ENCODE measurements at places on chromosomes 6 and 20.

DNA sequence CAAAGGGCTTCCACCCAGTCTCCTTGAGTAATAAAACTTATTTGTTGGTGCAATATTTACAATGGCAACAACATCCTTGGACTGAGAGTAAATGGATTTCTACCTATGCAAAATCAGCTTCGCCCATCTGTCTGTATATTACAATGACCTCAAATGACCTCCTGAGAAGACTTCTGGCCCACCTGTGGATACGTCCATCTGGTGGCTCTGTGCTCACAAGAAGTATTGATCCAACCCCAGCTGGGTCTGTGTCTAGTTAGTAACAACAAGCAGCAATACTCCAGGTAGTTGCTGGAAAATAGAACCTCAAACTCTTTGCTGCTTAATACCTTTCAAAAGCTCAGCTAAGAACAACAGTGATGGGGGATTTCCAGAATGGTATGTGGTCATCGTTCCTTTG is 34.7 kb upstream of the GSTA4 start:
- no peak for DNase-seq

DNA sequence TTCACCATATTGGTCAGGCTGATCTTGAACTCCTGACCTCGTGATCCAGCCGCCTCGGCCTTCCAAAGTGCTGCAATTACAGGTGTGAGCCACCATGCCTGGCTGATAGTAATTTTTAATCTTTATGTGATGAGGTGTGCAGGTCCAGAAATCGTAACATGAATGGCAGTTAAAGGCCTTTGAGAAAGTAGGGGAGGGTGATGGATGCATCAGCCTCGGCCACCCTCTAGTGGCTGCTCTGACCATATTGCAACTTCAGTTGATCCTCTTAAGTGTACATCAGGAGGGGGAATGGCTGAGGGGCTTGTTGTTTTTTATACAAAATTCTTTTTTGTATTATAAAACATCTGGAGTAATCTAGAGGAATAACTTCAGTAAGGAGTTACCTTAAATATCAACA is 193.0 kb downstream of the ZFAND3 start:
- DNase-seq = no peak

DNA sequence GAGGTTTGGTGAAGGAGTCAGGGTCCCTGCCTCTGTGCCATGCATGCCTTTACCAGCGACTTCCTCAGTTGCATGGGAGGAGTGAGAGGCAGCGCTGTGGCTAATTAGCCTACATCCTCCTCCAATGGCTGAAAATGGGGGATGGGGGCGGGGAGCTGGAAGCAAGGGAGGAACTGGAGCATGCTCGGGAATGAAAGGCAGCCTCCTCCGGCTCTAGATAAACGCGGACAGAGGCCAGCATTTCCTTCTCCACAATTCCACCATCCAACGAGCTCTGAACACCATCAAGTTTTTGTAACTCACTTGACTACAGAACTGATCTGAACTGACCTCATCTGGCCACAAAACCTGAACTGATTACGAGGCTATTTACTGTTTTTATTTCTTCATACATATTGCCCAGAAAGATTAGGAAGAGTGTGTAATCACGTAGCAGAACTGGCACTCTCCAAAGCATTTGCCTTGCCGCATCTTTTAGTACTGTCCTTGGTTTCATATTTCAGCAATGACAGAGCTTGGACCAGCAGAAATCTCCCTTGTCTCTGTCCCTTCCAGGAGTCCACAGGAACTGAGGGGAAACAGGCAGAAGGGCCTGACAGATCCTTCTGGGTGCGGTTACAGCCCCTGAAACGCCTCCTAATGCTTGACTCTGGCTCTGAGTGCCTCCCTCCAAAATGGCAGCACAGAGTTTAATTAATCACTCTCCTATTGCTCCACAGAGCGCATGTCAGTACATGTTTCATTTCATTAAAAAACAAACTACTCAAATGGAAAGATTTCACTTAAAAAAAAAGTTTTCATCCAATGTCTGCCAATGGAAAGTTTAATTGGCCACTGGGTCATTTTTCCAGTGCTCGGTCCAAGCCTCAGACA is 58.2 kb upstream of the TRAF3IP2 start:
- no peak for DNase-seq

DNA sequence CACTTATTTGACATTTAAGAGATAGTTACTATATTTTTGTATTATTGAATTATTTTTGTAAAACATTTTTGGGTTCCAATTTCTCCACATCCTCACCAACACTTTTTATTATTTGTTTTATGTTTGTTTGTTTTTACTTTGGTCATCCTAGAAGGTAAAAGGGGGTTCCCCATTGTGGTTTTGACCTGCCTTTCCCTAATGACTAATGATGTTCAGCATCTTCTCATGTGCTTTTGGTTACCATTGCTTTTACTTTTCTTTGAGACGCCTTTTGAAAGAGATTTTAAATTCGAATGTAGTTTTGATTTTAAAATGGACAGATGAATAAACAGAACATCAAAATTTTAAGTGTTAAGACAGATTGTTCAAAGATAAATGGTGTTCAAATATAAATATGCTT is 46.9 kb downstream of the AK9 start:
- no peak for DNase-seq

GRCh38 chr6:160379466-160379865 is 31.3 kb downstream of the SLC22A3 start:
- no peak for DNase-seq

DNA sequence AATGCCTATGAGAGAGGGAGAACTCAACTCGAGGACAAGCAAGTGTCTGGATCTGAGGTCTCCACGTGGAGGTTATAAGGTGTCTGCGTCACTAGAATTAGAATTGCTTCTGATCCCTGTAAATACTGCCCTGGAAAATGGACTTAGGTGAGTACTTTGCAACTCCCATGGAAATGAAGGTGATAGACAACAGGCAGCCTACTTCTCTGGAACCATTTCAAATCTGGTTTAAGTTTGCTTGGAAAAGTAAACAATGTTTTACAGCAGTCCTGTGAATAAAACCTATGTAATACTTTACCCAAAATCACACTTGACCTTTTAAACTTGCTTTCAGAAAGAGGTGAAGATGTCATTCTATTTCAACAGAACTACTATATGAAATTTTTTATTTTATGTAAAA is 70.1 kb upstream of the TENT5A start:
- no peak for DNase-seq

DNA sequence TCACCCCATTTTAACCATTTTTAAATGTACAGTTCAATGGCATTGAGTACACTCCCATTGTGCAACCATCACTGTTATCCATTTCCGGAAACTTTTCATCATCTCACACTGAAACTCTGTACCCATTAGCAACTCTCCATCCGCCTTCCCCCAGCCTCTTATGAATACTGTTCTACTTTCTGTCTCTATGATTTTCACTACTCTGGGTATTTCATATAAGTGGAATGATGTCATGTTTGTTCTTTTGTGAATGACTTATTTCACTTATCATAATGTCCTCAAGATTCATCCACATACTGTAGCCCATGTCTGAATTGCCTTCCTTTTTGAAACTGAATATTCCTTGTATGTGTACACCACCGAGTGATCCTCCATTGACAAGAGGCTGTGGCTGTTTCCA is 92.9 kb upstream of the TOX2 start:
- no peak for DNase-seq

GRCh38 chr20:21522481-21523280 is 8.8 kb upstream of the NKX2-2 start:
- DNase-seq = no peak

GRCh38 chr6:114319749-114320148 is 23.1 kb downstream of the HS3ST5 start:
- DNase-seq = no peak

- no peak for DNase-seq
Measured at GRCh38 chr6:130365166-130366106, at the start of gene TMEM200A. Gene TMEM200A (plus strand): TSS chr6:130366017. CDS start chr6:130440423, 74,406 bp downstream.

DNA sequence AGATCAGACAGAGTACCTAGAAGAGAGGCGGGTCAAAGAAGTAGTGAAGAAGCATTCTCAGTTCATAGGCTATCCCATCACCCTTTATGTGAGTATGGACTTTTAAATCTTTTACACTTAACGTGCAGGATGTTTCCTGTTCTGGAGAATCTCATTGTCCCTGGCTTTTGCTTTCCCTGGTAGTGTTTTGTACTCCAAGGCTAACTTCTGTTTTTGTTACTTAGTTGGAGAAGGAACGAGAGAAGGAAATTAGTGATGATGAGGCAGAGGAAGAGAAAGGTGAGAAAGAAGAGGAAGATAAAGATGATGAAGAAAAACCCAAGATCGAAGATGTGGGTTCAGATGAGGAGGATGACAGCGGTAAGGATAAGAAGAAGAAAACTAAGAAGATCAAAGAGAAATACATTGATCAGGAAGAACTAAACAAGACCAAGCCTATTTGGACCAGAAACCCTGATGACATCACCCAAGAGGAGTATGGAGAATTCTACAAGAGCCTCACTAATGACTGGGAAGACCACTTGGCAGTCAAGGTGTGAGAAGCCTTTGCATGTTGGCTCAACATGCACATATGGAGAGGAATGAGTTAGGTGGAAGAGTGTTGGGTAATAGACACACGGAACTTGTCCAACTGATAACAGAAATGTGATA is 3.3 kb downstream of the HSP90AB1 start:
- DNase-seq = no peak

GRCh38 chr6:26022132-26022472 is 59.5 kb downstream of the TRIM38 start:
- DNase-seq = no peak

GRCh38 chr6:131096786-131097185 is 33.7 kb upstream of the EPB41L2 start:
- no peak for DNase-seq

GRCh38 chr6:40138273-40138720 is 204.0 kb upstream of the MOCS1 start:
- no peak for DNase-seq

GRCh38 chr6:30749554-30750378 is 5.4 kb upstream of the IER3 start:
- DNase-seq = no peak

GRCh38 chr6:56814308-56814707 is 140.6 kb upstream of the BEND6 start:
- no peak for DNase-seq

DNA sequence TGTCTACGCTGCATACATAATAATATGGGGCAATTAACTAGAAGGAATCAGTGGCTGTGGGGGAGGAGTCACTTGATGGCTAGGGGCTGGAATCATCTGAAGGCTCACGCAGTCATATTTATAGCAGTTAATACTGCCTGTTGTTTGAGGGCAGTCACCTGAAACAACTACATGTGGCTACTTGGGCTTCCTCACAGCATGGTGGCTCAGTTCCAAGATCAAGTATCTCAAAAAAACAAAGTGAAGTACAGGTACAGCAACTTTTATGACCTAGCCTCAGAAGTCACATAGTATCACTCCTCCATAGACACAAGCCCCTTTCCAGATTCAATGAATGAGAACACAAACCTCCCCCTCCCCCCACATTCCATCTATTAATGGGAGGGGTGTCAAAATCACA is 63.7 kb downstream of the STX11 start:
- no peak for DNase-seq

- no peak for DNase-seq
Measured at GRCh38 chr20:61115364-61116065, 136.5 kb upstream of the CDH4 start.

- DNase-seq = no peak
Measured at GRCh38 chr6:97563529-97563928, 280.5 kb upstream of the MMS22L start.

- no peak for DNase-seq
Measured at GRCh38 chr6:149446791-149447376, 37.9 kb downstream of the ZC3H12D start.

GRCh38 chr20:44601801-44602204 is 19.4 kb downstream of the PKIG start:
- no peak for DNase-seq

DNA sequence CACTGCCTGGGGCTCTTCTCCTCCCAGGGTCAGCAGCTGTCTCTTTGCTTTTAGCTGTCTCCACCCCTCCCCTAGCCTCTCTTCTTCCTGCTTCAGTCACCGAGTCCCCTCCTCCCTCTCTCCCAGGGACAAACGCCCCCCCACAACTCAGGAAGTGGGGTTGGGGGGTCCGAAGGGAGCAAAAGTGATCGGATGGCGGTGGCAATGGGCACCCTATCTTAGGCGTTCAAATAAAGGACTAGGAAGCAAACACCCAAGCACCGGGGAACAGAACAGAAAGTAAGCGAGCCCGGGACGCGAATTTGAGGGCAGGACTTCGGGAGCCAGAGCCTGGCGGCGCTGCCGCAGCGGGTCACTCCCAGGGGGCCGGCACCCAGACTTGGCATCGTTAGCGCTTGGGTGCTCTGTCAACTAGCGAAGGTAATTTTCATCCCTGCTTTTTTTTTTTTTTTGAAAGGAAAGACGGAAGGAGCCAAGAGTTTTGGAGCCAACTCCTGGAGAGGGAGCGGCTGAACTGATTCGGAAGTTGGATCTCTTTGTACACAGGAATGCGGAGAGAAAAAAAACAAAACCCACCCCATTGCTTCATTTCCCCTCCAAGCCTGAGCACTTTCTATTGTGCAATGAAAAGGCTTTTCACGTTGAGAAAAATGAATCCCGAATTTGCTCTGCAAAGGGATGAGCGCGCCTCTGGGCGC is 815 bp upstream of the ITPR3 start:
- peak; percentile 16 for DNase-seq

GRCh38 chr6:129906515-129907077 is 45.5 kb upstream of the TMEM244 start:
- DNase-seq = no peak

GRCh38 chr6:3259491-3259958 is 778 bp downstream of the PSMG4 start:
- no peak for DNase-seq

DNA sequence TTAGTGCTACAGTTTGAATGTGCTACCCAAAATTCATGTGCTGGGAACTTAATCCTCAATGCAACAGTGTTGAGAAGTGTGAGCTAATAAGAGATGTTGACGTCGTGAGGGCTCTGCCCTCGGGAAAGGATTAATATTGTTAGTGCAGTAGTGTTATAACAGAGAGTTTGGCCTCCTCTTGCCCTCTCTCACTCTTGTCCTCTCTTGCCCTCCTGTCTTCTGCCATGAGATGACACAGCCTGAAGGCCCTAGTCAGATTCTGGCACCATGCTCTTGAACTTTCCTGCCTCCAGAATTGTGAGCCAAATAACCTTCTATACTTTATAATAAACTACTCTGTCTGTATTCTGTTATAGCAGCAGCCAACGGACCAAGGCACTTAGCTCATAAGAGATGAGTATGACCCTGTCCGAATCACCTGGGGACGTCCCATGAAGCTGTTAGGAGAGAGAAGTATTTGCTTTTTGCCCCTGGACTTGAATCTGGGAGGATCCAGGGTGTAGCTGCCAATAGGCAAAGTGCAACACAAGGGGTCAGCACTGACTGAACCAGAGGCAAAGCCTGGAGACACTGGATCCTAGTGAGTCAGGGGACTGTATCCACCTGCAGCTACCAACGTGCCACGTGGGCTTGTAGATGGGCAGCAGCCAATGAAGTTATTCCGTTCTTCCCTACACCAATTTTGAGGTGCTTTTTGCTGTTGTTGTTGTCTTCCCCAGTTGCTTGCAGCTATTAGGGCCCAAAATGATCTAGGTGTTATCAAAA is 233.7 kb downstream of the THBS2 start:
- no peak for DNase-seq

DNA sequence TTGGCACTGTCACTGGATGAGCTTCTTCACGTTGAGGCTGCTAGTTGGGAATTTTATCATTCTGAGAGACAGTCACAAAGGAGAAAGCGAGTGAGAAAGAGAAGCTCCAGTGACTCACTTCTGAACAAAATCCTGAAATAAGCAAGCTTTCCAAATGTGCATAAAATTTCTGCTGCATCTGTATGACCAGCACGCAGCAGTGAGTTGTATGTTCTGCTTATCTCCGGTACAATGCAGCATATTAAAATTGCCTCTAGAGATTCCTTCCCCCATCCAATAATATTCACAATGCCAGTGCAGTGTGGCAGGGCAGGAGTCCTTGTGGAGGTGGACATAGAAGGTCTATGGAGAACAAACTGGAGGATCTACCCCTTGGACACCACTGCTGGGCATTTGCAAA is 290.5 kb downstream of the ADGB start:
- DNase-seq = no peak

All from fibroblast of skin of left biceps (primary cell).